NCI-H1417 treated with DMSO at 0.1 percent for 48 hours (cell line): ENCODE measurements at places on chromosomes 1 and 21.

GRCh38 chr1:226461087-226461486 lies 53.2 kb upstream of the PARP1 start:
- DNase-seq: no peak

DNA sequence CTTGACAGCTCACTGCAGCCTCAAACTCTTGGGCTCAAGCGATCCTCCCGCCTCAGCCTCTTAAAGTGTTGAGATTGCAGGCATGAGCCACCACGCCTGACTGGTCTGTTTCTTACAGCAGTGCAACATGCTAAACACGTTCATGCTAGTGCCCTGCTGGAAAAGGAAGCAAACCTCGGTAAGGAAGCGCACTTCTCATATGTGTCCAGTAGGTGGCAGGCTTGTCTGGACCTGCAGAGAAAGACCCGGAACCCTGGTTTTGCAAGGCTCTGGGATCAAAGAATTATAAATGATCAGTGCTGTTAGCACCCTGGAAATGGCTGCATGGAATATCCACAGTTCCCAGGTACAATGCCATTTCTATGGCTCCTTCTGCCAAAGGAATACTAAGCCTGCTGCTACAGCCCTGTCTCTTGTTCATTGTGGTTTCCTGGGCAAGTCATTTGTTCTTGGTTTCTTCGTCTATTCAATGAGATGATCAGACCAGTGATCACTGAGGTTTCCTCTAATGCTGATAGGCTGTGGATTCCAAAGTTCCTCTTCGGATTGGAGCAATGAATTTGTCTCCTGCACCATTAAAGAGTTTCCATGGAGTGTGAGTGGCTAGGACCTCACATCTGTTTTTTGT lies 15.9 kb downstream of the RNU5D-1 start:
- DNase-seq: no peak

- no peak for DNase-seq
These were observed 58.9 kb downstream of the TBCE start for GRCh38 chr1:235426143-235426542.

GRCh38 chr21:31592516-31592915 lies 67.0 kb upstream of the SOD1 start:
- no peak for DNase-seq

- DNase-seq: no peak
These were observed 9.7 kb downstream of the SFT2D2 start for GRCh38 chr1:168235548-168235885.

- no peak for DNase-seq
These were observed 144.6 kb downstream of the MAGI3 start for GRCh38 chr1:113534875-113535274.

GRCh38 chr1:184743062-184743756 lies 11.4 kb downstream of the EDEM3 start:
- no peak for DNase-seq

DNA sequence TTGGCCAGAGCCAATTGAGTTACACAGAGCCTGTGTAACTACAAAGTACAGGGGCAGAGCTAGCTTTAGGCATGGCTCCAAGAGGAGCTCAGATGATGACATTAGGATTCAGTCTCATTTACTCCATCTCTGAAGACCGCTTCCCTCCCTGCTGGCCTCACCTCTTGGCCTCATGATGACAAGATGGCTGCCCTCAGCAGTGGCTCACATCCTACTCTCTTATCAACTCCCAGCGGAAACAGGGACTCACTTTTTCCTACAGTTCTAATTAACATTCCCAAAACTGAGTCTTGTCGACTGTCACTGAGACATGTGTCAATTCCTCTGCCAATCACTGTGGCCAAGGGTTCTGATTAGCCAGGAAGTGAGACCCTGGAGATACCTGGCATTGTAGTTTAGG lies 59.4 kb upstream of the ECE1 start:
- no peak for DNase-seq

- DNase-seq: no peak
These were observed 7.6 kb downstream of the EFNA3 start for GRCh38 chr1:155086128-155086741.

DNA sequence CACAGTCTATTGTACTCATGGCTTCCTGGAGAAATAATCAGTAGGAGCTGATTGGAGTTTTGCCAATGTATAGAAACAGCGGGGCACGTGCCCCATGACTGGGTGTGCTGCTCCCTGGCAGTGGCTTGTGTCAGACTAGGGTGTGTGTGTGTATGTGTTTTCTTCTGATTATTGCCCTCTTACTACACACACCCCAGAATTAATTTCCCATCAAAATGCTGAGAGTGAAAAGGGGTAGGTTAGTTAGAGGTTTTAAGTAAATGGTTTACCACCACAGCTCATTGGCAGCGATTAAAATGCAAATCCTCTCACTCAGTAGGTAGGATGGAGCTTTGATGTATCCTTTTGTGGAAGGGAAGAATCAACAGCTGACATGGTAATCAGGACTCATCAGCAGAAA lies 29.9 kb downstream of the HHAT start:
- no peak for DNase-seq

DNA sequence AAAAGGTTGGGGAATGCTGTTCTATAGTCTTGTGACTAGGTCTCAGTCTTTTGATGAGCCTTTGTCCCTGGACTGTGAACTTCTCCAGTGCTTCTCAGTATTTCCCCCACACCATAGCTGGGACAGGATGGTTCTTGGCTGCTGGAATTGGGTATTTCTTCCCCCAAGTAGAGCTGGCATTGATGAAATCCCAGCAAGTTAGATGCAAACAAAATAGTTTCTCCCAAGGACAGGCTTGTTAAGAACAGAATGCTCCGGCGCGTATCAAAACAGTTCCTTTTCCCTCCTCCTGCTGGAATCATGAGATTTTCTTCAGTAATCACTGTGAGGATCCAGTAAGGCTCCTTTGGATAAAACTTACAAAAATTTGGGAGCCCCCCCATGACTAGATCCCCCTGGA lies 162.6 kb downstream of the PIK3R3 start:
- no peak for DNase-seq

GRCh38 chr1:237737448-237737847 lies 153.3 kb downstream of the ZP4 start:
- no peak for DNase-seq

- DNase-seq: no peak
These were observed 10.0 kb downstream of the MAEL start for GRCh38 chr1:166999075-166999474.

GRCh38 chr1:160767395-160768294 lies 28.3 kb upstream of the LY9 start:
- DNase-seq: no peak

- no peak for DNase-seq
These were observed 192.8 kb downstream of the PRDM2 start for GRCh38 chr1:13892671-13893325.

GRCh38 chr1:7300893-7301663 lies 470.0 kb upstream of the VAMP3 start:
- no peak for DNase-seq

DNA sequence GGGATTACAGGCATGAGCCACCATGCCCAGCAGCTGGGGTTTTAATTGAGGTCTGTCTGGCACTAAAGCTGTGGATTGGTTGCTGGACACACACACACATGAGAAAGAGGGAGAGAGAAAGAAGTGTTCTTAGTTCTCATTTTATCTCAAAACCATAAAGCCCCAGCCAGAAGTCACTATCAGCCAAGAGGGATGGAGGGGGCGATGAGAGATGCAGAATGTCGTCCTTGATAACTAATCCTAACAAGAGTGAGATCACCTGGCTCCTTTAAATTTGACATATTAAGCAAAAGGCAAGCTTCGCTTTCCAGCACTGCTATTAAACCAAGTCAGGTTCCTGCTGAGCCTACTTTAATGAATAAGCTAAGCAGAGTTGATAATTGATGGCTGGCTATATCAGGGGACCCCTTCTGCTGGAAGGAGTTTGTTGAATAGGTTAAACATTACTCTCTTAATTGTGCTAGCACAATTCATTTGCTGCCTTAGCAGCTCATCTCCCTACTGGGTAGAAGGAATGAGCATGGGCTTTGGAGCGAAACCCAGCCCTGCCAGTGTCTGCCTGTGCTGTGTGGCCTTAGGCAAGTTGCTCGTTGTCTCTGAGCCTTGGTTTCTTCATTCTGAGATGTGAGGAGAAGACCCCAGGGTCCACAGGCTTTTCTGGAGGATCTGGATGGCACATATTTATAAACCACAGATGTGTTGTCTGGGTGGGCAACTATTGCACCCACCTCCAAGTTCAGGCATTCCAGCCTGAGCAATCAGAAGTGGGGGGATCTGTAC lies 50.8 kb downstream of the ALPL start:
- no peak for DNase-seq

GRCh38 chr1:93979718-93980319 lies 70.6 kb upstream of the GCLM start:
- DNase-seq: no peak

- no peak for DNase-seq
These were observed 44.0 kb downstream of the ODF2L start for GRCh38 chr1:86352086-86352485.

GRCh38 chr1:81388435-81388834 lies 412.3 kb upstream of the ADGRL2 start:
- DNase-seq: no peak

GRCh38 chr1:58293388-58293787 lies 253.1 kb downstream of the OMA1 start:
- DNase-seq: no peak
